ENCODE measurements at places on chromosomes 4 and X.

DNA sequence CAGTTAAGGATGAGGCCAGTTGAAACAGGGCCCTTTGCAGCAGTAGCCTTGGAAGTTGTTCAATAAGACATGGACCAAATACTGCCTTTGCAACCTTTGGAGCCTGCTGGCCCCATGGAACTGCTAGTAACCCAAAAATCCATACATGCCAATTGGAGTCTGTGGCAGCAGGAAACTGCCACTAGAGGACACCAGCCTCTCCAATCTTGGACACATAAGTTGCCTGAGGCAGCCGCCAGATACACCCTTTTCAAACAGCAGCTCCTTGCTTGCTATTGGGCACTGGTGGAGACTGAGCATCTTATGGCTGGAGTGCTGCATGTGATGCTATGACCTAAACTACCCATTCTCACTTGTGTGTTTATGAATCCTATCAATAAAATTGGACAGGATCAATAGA lies 14.8 kb upstream of the LAP3 start:
- no peak for DNase-seq

GRCh38 chr4:31146366-31146765 lies 426.2 kb downstream of the PCDH7 start:
- no peak for DNase-seq

DNA sequence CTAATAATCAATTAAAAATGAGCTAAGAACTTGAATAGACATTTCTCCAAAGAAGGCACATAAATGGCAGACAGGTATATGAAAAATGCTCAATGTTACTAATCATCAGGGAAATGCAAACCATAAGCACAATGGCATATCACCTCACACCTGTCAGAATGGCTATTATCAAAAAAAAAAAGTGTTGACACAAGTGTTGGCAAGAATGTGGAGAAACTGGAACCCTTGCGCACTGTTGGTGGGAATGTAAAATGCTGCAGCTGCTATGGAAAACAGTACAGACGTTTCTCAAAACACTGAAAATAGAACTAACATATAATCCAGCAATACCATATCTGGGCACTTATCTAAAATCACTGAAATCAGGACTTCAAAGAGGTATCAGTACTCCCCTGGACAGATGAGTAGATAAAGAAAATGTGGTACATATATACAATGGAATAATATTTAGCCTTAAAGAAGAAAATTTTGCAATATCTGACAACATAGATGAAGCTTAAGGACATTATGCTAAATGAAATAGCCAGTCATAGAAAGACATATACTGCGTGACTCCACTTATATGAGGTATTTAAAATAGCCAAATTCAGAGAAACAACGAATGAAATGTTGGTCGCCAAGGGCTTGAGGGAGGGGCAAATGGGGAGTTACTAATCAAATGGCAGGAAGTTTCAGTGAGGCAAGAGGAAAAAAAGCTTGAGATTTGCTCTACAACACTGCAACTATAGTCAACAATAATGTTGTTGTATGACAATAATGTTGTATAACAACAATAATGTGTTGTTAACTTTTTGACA lies 175.5 kb downstream of the WDFY3 start:
- DNase-seq = no peak

GRCh38 chr4:71187404-71188155 lies 151.2 kb upstream of the SLC4A4 start:
- DNase-seq = peak; percentile 57

DNA sequence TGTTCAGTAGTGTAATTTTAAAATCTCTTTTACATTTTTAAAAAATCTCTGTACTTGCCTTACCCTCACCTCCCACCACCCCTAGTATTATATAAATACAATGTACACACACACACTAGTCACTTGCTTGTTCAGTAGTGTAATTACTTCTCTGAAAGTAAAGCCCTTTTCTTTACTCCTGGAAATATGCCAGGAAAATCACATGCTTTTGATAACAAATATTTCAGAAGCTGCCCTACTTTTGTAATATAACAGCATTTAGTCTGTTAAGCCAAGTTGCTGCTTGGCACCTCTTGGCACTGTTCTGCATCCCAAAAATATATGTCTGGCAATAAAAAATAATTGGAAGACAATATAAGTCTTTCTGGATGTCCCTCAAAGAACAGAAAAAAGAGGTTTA lies 172.8 kb upstream of the APOOL start:
- peak; percentile 2 for DNase-seq

DNA sequence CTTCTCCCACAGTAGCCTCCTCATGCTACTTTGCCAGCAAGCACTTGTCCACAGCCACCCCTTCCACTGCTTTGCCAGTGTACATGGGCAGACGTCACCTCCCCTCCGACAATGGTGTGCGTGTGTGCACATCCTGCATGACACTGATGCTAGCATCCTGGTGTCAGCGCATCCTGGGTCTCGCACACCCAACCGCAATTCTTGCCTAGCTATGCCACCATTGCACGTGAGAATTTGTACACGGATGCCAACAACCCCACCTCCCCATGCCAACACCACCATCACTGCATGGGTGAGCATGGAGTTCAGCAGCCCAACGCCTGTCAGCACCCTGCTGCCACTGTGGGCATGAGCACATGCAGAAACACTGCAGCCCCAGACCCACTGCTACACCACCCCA lies 550.0 kb downstream of the STPG2 start:
- no peak for DNase-seq

- no peak for DNase-seq
Measured at GRCh38 chr4:74990276-74990875, 57.5 kb downstream of the PARM1 start.
